ENCODE measurements at places on chromosomes 7 and 10. TPM values are rescaled to one million over a fixed set of nuclear protein-coding genes. Genes with fewer than 3 reads are reported as not detected.

DNA sequence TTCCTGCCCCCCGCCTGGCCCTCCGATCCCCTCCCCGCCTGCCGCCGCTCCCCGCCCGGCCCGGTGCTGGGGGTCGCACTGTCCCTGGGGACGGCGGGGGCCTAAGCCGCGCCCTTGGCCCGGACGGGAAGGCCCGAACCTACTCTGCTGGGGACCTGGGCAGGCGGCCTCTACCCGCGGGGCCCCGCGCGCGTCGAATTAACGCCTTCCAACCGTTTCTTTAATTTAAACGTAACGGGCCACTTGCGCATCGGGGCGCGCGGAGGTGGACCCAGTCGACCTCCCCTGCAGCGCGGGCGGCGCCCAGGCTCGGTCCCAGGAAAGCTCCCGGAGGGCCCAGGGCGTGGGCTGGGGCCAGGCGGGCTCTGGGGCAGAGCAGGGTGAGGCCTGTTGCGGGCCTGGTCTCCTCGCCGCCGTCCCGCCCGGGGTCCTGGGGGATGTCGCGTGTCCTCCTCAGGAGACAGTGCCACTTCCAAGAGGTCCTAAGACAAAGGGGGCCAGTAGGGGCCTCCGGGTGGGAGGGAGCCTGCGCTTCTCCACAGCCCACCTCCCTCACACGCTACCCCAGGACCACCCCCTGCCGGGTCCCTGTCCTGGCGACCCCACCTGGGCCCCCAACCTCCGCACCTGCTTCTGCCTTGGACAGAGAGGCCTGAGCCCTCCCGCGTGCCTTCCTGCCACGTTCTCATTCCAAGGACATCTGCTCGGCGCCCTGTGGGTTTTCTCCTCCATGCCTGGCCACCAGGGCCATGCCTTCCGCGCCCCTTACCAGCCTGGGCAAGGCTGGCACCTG lies 658 bp upstream of the PTPRN2 start:
- H3K27ac ChIP-seq = no peak overlapping the region
- peaks cover 4% of the 10 kb centered on the region for H3K4me1 ChIP-seq
- DNase-seq = no peak
- H3K27me3 ChIP-seq = peaks cover 45% of the 10 kb centered on the region
- no peaks in the 10 kb centered on the region for H3K36me3 ChIP-seq
- H3K4me3 ChIP-seq = no peak overlapping the region

CALCR gene
- total RNA-seq = not detected

DNA sequence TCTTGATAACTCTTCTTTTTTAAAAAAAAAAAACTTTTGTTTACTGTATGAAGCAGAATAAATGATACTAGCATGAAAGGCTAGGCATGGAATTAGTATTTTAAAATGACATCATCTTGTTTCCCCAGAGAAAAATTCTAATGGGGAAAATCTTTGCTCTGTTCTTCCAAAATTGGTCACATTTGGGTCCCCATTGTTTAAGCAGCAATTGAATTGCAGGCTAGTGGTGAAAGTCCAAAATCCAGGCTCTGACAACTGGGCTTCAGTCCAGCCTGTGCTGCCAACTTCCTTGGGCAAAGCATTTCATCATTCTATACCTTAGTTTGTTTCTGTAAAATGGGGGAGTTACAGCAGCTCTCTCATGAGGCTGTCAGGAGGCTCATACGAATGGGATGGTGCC lies 726.4 kb downstream of the KCNMA1 start:
- H3K36me3 ChIP-seq = no peaks in the 10 kb centered on the region
- no peaks in the 10 kb centered on the region for H3K4me1 ChIP-seq
- H3K27ac ChIP-seq = no peak overlapping the region
- no peaks in the 10 kb centered on the region for H3K27me3 ChIP-seq

GRCh38 chr10:98463976-98464754 lies 17.4 kb upstream of the HPS1 start:
- DNase-seq = no peak
- H3K4me3 ChIP-seq = no peak overlapping the region
- H3K27ac ChIP-seq = no peak overlapping the region
- no peaks in the 10 kb centered on the region for H3K36me3 ChIP-seq
- H3K4me1 ChIP-seq = peaks cover 11% of the 10 kb centered on the region
- peaks cover 13% of the 10 kb centered on the region for H3K27me3 ChIP-seq
